ENCODE measurements at places on chromosomes 12 and 14.

- DNase-seq = peak; percentile 46
Observed at GRCh38 chr14:69129264-69129880, 23.5 kb downstream of the DCAF5 start.

DNA sequence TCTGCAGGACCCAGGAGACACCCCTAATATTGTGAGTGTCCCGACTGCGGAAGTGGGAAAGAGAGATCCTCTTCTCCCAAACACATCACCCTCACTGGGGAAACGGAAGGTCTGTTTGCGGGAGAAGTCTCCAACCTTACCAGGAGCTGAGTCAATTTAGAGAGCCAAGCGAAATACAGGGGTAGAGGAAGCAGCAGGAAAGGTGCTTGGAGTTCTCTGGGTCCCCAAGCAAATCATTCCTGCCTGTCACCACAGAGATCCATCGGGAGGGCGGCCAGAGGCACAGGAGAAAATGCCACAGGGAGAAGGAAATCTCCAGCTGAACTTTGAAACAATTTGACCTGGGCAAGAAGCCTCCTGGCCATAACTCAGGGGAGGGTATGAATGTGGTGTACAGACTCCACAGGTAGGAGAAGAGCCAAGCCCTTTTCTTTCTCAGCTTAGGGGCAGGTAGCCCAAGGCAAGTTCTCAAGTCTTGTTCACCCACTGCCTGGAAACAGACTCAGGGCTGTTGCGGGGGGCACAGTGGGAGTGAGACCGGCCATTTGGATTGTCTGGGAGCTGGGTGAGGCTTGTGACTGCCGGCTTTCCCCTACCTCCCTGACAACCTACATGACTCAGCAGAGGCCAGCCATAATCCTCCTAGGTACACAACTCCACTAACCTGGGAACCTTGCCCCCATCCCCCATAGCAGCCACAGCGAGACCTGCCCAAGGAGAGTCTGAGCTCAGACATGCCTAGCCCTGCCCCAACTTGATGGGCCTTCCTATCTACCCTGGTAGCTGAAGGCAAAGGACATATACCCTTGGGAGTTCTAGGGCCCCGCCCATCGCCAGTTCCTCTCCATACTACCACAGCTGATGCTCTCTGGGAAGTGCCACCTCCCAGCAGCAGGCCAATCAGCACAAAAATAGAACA lies 211.9 kb upstream of the ARHGAP5 start:
- DNase-seq = no peak

DNA sequence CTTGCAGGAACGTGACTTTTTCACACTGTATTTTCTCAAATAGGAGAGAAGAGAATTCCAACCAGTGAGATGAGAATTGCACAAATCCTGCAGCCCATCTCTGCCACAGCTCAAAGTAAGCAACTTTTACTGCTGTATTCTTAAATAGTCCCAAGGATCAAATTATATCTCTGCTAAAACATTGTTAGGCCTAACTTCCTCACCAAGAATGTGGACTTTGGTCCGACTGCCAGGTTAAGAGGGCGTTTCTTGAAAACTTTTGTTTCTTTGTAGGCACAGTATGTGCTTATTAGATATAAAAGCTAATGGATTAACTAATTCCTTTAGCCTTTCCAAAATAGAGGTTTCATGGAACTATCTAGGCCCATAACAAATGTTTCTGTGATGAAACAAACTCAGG lies 61.4 kb upstream of the IFNG-AS1 start:
- no peak for DNase-seq

DNA sequence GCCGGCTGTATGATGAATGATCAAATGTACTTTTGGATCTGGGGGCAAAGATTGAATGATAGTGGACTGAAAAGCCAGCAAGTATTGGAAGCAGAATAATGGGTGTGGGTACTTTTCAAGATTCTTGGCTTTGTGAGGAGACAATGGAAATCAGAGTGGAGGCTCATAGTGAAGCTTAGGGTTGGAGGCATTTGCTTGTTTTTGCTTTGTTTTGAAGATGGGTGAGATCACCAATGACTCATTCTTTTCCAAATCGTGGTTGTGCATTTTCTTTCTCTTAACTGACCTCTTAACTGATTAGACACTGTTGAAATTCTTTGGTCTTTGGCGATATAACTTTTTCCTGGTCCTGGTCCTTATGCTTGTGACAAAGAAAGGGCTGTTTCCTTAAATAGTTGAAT lies 54.4 kb downstream of the PELI2 start:
- DNase-seq = no peak

GRCh38 chr12:23290627-23291330 lies 658.7 kb downstream of the SOX5 start:
- no peak for DNase-seq

GRCh38 chr12:54411391-54412241 lies 7.5 kb downstream of the ITGA5 start:
- DNase-seq = peak; percentile 66

DNA sequence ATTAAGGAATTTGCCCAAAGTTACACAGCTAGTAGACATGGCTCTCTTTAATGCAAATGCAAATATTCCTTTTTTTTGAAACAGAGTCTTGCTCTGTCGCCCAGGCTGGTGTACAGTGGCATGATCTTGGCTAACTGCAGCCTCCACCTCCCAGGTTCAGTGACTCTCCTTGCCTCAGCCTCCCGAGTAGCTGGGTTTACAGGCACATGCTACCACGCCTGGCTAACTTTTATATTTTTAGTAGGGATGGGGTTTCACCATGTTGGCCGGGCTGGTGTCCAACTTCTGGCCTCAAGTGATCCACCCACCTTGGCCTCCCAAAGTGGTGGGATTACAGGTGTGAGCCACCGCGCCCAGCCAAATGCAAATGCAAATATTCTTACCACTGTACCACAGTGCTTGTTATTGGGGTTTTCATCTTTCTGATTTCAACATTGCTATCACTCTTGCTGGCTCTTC lies 24.5 kb upstream of the HIGD1C start:
- no peak for DNase-seq

DNA sequence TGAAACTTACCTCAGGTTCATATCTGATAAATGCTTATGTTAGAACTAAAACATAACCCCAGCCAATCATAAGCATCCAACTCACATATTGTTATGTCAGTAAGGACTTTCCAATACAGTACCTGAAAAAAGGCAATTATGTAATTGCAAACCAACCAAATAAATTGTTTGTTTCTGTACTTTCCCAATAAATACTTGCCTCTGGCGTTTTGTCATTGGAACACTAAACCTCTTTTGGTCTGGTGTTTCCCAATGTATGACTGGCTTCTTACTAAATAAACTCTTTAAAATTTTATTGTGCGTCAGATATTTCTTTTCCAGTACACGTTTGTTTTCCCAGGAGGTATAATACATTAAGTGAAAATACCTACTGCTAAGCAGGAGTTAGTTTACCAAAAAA lies 6.7 kb upstream of the PTPRB start:
- DNase-seq = no peak

DNA sequence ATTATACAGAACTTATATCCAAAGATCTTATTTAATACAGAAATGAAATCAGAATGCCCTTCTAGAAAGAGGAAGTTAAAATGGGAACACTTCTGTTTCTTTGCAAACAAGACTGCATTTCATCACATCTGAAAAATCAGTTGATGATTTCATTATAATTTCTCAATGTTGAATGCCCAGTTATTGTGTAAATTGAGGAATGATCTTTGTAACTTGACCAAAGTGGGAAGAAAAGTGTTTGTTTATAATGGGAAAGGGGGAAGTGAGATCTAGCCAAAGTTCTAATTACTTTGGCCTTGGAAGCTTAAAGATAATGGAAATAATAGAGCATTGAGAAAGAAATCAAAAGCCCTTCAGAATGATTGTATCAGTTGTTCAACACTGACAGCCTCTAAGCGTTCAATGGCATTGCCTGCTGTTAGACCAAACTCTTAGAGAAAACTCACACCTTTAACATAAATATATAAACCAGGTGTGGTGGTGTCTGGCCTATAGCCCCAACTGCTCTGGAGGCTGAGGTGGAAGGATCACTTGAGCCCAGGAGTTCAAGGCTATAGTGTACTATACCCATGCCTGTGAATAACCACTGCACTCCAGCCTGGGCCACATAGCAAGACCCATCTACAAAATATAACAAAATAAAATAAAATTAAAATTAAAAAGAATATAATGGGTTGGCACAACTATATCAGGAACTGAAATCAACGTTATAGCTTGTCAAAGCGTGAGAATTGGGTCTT lies 9.9 kb upstream of the LYZ start:
- no peak for DNase-seq

DNA sequence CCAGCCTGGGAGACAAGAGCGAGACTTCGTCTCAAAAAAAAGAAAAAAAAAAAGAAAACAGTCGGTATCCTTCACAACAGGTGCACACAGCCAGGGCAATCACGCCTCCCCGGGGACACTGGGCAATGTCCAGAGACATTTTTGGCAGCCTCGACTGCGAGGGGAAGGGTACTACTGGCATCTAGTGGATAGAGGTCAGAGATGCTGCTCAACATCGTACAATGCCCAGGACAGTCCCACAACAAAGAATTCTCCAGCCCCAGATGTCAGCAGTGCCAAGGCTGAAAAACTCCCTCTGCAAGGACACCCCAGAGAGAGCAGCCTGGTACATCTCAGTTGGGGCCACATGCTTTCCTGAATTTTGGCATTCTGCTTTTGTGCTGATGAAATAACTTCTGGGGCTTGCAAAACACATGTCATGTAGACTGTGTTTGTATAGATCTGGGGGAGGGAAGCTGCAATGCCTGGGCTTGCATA lies 21.5 kb downstream of the ALDH2 start:
- DNase-seq = no peak

GRCh38 chr14:35878272-35879150 lies 52.4 kb downstream of the BRMS1L start:
- DNase-seq = no peak

DNA sequence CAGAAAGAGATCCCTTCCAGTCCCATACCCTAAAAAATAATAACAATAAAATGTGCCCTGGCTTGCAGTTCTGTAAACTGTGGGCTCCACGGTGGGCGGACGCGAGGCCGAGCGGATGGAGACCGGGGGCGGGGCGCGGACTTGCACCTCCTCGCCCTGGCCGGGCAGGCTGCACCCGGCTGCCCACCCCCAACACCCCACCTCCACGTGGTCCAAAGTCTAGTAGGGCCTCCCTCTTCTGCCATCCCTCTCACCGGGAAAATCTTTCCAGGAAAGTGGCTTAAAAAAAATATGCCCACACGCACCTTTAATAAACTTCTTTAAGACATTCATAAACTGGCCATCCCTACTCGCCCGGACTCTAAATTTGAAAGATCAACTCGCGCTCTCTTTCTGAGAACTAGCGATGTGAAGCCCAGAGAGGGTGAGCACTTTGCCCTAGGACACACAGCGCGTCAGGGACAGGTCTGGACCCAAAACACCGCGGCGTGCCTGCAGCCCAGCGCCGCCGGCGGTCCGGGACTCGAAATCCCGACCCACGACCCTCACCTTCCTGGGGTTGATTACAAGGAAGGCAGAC lies 1.9 kb upstream of the BCL11B start:
- DNase-seq = no peak

- no peak for DNase-seq
Observed at GRCh38 chr14:100144996-100145646, 14.3 kb downstream of the DEGS2 start.

DNA sequence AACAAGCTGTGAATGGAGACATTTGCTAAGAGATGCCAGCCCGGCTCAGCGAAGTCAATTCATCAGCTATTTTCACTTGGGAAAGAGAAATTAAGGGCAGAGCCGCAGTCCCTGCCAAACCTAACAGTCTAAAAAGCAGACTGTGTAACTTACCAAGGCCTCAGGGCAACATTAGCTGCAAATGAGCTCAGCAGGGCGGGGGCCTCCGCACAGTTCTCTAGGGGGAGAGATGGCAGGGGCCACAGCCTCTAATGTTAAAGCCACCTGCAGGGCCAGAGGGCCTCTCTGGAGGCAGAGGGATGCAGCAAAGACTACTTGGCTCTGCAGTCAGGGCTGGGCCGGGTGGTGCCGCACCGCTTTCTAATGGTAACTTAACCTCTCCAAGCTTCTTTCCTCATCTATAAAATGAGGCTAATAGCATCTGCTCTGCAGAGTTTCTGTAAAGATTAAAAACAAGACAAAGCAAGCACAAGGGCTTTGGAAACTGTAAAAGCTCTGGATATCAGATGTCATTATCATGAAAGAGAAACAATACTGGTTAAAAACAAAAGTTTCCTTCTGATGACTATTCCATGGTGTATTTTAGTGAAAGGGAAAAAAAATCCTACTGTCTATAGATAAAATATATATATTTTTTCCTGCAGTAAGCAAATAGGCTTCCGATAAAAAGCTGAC lies 13.4 kb upstream of the GPRC5A start:
- no peak for DNase-seq

GRCh38 chr14:44700184-44700583 lies 193.1 kb upstream of the FSCB start:
- DNase-seq = no peak

DNA sequence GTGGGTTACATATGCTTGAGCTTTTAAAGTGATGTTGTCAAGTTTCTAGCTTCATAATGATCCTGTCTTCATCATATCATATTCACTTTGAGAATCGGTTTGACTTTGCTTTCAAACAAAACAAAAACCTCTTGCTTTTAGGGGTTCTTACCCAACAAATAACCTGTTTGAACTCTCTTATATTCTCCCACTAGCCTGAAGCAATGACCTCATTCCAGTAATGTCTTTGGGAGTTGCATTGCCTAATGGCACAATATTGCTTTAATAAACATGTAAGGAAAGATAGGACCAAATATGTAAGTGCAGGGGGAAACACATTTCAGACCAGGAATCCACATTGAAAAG lies 27.7 kb downstream of the WBP11 start:
- no peak for DNase-seq

DNA sequence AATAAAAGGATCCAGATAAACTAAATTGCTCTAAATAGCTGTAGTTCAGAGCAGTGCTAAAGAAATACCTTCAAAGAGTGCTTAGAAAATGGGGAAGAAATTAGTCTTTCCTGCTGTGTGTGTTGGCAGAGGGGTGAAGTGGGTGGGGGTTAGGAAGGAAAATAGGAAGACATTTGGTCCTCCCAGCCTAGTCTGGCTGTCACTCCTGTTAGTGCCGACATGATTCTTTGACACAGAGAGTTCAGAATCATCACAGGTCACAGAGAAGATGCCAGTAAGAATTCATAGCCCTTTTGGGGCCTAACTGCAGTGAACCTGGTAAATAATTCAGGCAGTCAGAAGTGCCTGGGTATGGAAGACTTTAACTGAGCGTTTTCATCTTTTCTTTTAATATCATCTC lies 74.8 kb downstream of the FLRT2 start:
- DNase-seq = no peak

GRCh38 chr12:30548203-30548602 lies 147.5 kb downstream of the IPO8 start:
- DNase-seq = no peak

GRCh38 chr14:83347874-83348273 lies 1814.2 kb upstream of the SEL1L start:
- no peak for DNase-seq

Measured in CD8-positive, alpha-beta T cell (primary cell).